Mesenteric fat pad (tissue), 1 donor: ENCODE measurements at places on chromosomes 2 and 18. TPM values are rescaled to one million over a fixed set of nuclear protein-coding genes. Genes with fewer than 3 reads are reported as not detected.

MFSD6 gene
- total RNA-seq: 18.1 TPM

CIAO1 gene
- 71.0 TPM for total RNA-seq

DNA sequence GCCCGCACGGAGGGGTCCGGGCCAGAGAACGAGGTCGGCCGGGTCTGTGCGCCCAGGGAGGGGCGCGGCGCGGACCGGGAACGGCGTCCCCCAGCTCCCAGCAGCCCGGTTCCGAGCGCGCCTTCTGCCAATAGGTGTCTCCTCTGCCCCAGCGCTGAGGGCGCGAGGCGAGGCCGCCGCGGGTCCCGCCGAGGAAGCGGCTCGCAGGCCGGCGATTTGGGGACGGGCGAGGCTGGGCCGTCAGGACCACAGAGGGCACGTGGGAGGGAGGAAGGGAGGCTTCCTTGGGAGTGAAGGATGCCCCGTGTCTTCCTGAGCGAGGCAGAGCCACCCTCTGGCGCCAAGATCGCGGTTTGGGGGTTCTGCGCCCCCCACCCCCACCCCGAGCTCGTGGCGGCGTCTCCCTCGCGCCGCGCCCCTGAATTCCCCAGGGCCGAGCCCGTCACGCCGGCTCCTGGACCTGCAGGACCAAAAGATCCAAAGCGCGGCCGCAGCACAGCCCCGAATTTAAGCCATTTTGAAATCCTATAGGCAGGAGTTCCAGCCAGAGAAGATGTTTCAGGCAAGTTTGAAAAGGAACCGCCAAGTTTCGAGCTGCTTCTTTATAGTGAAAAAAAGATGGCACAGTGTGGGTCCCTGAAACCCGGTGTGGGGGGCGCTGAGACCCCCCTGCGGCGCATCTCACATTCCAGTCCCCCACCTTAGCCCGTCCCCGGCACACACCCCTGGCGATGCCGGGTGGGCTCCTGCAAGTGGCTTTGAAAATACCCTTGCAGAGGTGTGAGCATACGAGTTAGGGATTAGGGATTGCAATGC is 909 bp downstream of the NFATC1 start:
- no peak for DNase-seq

GRCh38 chr2:241216211-241216761 is 27.8 kb downstream of the ANO7 start:
- DNase-seq: no peak

GRCh38 chr2:106338043-106338442 is 130.2 kb downstream of the RGPD3 start:
- DNase-seq: no peak

ALPG gene
- not detected for total RNA-seq
